ENCODE measurements at places on chromosomes 4 and X.

GRCh38 chr4:189126040-189126439, 814.6 kb upstream of the FRG1 start:
- no peak for DNase-seq

- no peak for DNase-seq
Observed at GRCh38 chrX:9267415-9267814, 197.4 kb upstream of the TBL1X start.

DNA sequence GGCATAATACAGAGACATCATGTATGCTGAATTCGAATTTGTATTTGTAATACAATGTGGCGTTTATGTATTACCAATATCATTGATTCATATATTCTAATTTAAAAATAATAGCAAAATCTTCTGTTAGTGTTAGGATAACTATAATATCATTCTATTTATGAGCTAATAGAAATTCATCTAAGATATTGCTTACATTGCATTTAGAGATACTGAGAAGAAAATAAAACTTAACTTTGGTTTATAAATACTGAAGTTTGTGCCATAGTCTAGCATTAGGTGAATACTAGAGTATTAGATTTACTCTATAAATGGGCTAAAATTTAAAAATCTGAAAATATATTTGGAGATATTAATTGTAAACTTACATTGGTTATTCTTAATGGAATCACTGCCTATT, 1590.6 kb downstream of the PCDH18 start:
- DNase-seq: no peak

GRCh38 chr4:69735119-69735518, 25.3 kb downstream of the SULT1B1 start:
- no peak for DNase-seq

- DNase-seq: no peak
Observed at GRCh38 chrX:139758809-139759208, 50.8 kb upstream of the MCF2 start.

DNA sequence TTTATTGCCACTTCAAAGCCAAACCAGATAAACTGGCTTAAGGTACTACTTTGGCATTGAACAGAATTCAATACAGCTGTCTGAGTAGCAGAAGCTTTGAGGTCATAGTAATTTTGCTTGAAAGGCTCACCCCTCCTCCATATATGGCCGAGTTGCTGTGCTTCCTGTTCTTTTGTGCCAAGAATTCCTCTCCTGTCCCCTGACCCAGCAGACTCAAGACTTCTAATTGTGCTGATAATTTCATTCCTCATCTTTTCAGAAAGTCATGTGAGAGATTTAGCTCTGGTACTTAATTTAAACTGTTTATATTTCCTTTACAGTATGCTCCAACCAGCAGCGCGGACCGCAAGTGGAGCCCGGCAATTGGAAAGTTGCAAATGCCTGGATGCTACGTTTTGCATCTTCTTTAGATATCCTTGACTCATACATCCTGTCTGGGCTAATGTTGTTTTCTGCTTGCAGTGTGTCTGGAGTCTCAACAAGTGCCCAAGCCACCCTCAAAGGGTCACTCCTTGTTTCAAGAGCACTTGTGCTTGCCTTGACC, 373.4 kb downstream of the PDGFC start:
- no peak for DNase-seq

- no peak for DNase-seq
Observed at GRCh38 chr4:186541801-186542200, 13.6 kb downstream of the MTNR1A start.

Measured in SHP77 (cell line).